ENCODE measurements at places on chromosomes 12 and 14.
A peak's percentile ranks its signal among the peaks of the same experiment; 100 is the strongest.

DNA sequence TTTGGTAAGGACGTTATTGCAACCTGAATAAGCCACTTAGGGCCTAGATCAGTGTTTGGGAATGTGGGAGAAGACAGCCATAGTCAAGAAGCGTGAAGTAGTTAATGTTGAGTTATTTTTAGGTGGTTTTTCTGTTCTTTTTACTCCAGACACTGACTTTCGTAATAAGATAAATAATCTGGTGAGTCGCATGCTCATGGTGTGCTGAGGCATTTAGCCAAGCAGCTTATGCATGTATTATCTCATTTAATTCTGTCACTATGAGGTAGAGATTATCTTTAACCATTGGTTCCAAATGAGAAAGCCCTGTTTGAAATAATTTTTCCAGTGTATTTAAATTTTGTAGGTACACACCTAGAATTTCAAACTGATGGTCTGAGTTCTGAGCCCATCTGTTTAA, 67.3 kb downstream of the RCOR1 start:
- DNase-seq: no peak

GRCh38 chr14:68574906-68575305, 218.0 kb downstream of the ZFP36L1 start:
- DNase-seq: no peak

DNA sequence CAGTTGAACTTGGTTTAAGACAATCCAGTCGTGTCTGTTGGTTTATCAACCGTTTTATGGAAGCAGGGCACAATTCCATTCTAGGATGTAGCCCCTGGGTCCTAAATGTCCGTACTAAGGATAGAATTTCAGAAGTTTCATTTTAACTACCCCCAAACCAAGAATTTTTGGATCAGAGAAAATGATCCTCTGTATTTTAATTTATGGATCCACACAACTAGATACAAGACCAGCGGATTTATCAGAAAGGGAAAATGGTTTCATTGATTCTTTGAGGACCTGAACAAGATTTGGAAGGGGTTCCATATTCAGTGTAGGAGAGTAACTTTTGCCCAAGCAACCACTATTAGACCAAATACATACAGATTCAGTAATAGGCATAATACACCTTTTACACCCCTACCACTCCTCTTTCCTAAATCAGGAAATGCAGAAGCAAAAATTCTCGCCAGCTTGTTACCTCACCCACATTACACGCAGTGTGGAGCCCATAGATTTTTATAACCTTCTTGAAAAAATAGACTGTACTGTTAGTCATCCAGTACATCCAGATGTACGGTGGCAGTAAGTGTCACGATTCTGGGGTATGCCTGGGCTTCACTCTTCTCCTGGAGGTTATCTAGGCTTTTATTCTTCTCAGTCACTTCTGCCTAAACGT, 1.4 kb upstream of the FBXL14 start:
- no peak for DNase-seq

GRCh38 chr12:114995891-114996290, 311.9 kb upstream of the TBX3 start:
- DNase-seq: no peak

DNA sequence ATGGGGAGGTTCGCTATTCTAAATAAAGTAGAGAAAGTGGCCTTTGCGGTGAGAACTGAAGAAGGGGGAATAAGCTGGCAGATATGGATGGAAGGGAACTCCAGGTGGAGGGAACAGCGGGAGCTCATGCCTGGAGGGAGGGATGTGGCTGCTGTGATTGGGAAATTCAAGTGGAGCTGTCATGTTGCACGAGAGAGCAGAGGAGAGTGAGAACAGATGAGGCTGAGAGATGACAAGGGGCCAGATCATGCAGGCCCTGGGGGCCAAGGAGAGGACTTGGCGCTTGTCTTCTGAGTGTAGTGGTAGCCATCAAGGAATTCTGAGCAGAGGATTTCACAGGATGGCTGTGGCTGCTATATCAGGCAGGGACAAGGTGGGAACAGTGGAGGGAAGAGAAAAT, 35.0 kb downstream of the TGFB3 start:
- no peak for DNase-seq

- no peak for DNase-seq
Measured at GRCh38 chr12:98151105-98151590, 364.2 kb upstream of the TMPO start.

DNA sequence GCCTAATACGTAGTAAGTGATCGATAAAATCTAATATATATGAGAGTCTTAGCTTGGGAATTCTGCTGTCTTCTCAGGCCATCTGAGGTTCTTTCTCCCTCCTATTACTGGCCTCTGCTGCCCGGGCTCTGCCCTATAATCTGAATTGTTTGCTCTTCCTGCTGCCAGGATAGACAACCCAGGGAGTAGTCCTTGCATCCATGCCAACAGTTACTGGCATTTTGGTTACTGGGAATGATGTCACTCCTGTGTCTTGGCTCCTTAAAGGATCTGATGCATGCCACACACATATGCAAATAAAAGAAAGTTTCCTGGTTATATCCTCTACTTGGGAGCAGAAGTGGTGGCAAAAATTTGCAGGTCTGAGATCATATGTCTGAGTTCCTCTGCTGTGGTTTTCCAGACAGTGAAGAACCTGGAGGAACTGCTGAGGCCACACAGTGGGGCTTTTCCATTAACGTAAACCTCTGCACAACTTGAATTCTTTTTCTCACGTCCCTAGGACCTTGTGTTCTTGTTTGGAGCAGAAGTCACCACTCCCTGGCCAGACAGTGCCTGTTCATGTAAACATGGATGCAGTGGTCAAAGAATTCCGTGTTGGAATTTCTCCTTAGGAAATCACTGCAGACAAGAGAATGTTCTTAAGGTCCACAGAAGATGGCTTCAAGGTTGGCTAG, 320.6 kb upstream of the TBX3 start:
- no peak for DNase-seq

GRCh38 chr14:79661752-79662151, 549.6 kb downstream of the DIO2 start:
- no peak for DNase-seq

DNA sequence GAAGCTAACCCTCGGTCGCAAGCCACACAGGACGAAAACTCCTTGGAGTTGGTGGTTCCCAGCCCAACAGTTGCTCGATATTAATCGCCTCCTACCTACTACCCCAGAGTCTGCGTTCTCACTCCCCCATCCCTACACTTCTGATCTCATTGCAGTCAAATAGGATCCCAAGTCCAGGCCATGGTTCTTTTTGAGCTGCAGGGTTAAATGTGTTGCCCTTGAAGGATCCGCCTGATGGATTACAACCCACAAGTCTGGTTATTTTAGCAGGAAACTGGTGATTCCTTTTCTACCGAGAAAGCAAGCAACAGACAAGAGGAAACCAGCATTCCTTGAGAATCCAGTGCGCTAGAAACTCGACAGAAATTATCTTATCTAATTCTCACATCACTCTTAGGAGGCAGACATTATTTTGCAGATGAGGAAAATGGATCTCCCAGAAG, 785 bp upstream of the NIN start:
- no peak for DNase-seq

GRCh38 chr12:107903341-107904061, 129.0 kb downstream of the ASCL4 start:
- no peak for DNase-seq

DNA sequence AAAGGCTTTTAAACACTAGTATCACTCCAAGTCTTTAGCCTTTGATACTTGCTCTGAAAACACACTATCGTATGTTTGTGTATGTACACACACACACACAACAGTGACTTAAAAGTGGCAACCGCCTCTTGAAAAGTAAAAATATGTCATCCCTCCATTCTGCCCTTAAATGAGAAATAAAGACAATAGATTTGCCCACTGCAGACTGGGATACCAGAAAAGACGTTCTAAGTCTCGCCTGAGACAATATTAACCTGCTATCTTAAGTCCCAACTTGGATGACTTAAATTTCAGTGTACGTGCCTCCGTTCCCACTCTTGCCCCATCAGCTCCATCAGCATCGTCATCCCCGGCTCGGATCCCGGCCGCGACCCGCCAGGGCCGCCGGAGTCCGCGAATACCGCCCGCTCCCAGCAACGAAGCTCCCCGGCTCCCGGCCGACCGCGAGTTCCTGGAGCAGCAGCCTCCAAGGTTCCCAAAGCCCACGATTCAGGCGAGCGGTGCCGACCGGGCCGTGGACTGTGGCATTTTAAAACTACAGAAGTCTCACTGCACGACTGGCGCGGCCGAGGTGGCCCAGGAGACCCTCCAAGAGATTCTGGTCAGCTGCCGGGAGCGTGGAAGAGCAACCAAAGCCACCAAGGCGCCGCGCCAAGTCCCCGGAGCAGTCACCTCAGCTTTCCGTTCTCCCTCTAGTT, 2.8 kb upstream of the ARID2 start:
- DNase-seq: peak; percentile 10

DNA sequence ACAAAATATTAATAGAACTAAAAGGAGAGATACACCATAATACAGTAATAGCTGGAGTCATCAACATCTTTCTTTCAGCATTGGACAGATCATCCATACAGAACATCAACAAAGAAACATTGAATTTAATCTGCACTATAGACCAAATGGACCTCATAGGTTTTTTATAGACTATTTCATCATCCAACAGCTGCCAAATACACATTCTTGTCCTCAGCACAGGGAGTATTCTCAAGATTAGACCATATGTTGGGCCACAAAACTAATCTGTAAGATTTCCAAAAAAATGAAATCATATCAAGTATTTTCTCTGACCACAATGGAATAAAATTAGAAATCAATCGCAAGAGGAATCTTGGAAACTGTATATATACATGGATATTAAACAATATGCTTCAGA, 86.9 kb downstream of the FSCB start:
- no peak for DNase-seq

DNA sequence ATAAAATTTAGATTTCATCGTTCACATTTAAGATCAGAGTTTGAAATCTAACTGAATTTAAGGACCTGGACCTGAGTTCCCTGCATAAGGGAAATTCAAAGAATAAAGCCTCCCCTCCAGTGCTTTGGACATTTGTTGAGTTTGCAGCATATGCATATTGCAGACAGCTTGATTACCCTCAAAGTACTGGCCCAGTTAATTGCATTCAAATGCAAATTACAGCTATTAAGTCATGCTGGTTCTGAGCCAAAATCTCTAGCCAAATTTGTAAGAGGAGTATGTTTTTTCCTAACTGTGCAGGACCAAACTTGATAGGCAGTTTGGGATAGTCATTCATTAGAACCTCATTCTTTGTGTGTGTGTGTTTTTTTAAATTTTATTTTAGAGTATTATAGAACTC, 9.1 kb upstream of the KIF21A start:
- no peak for DNase-seq

- no peak for DNase-seq
Measured at GRCh38 chr12:39872425-39872824, 233.5 kb downstream of the SLC2A13 start.

DNA sequence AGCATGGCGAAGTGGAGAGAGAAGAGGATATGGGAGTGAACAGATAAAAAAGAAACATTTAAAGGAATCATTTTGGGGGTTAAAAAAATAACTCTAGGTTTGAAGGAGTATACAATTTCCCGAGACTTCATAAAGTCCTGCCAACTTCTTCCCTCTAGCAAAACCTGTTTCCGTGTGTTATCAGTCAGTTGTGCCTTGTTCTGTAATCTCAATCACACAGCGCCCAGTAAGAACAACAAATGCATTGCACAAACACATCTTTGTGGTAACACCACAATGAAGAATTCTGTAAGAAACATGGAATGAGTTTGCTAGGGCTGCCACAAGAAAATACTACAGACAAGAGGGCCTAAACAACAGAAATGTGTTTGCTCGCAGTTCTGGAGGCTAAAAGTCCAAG, 144.7 kb upstream of the FUT8 start:
- no peak for DNase-seq

- DNase-seq: no peak
Measured at GRCh38 chr14:29016050-29016900, 249.7 kb downstream of the FOXG1 start.

- DNase-seq: no peak
Measured at GRCh38 chr12:64911081-64911480, 86.6 kb downstream of the TBC1D30 start.

DNA sequence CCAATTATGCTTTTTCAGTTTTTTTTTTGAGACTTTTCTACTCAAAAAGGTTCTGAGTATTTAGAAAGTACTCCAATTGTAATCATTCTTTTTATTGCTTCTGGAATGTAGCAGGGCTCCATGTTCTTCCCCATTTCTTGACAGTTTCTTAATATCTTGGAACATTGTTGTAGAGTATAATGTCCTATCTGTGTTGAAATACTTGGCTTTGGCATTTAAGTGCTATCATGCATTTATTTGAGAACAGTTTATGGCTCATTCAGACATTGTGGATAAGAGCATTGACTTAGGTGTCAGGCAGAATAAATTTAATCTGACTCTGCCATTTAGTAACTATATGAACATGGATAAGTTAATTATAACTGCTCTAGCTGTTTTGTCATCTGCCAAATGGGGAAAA, 28.3 kb downstream of the ADIPOR2 start:
- no peak for DNase-seq

DNA sequence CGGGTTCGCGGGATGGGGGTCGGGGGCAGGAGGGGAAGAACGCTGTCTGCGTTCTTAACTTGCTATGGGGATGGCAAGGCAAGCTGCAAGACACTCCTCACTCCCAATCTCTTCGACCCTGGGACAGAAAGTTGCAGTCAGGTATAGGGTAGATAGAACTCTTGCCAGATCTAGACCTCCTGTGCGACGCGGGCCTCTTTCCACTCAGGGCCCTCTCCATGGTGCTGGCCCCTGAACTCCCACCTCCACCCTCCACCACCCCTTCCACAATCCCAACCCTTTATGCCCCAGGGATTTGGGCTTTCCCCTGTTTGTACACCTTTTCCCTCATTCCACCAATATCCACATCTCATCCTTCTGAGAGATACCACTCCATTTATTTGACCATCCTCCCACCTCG, 812 bp downstream of the NABP2 start:
- no peak for DNase-seq

DNA sequence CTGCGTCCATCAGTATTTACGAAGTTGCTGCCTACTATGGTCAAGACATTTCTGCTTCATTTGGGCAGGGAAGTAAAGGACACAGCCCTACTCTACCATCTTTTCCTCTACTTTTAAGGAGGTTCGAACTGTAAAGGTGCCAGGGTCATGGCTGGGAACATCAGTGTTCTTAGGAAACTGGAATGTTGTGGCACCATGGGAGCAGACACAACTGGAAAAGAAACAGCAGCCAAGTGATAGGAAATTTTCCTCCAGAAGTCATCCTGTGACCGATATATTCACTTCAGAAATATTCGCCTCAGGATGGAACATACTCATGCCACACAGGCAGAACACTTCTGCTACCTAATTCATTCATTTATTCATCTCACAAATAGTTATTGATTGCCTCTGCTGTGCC, 104.4 kb downstream of the ETV6 start:
- DNase-seq: no peak
